ENCODE measurements at places on chromosomes 3 and 15. TPM values are rescaled to one million over a fixed set of nuclear protein-coding genes. Genes with fewer than 3 reads are reported as not detected.

DNA sequence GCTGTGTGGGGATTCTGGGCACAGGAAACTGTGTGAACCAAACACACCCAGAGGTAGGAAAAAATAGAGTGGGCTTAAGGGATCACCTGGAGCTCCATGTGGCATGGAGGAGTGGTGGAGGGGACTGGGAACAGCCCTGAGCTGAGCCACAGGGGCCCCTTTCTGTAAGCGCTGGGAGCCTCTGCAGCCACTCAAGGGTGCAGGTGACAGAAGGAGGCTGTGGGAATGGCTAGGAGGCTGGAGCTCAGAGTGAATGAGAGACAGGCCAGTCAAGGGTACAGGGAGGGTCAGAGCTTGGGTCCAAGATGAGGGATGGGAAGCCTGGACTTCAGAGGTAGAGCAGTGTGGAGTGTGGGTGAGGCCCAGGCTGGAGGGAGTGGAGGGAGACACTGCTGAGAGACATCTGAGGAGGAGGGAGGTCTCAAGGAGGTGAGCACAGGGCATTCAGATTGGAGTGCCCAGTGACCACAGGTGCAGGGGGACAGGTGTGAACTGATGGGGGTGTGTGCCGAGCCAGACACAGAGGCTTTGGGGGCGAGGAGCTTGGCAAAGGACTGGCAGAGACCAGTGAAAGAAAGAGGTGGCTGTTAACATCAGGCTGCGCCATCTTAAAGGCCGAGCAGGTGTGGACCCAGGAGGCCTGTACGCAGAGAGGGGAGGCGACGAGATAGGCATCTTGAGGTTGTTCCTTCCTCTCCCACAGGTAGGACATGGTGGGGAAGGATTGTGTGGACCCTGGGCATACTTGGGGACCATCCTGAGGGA lies 56.8 kb downstream of the FGD5 start:
- H3K36me3 ChIP-seq: peaks cover 2% of the 10 kb centered on the region

DNA sequence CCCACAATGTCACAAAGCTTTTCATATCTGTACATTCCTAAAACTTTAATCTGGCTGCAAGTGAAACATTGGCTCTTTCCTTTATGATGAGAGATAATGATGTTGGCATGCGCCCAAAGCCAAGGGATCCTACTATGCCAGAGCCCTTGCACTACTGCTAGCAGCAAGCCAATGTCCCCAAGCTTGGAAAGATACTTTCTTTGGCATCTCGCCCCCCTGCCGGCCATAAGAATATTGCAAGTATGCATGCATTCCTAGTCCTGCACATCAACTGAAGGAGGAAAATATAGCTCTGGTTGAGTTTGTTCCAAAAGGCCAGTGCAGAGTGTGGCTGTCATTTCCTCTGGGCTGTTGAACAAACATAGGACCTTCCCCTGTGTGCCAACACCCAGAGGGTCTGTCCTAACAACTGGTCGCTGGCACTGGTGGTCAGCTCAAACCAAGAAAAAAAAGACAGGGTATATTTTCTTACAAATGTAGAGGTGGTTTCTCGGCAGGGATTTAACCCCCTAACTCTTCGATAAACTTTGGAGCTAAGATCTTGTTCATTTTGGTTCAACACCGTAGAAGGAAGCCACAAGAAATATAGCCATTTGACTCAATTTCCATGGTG lies 120.9 kb upstream of the ZBED2 start:
- H3K36me3 ChIP-seq: no peaks in the 10 kb centered on the region
- no peak overlapping the region for H3K4me3 ChIP-seq
- H3K4me1 ChIP-seq: peaks cover 5% of the 10 kb centered on the region
- peak; percentile 46 for DNase-seq

- H3K27me3 ChIP-seq: no peaks in the 10 kb centered on the region
- H3K36me3 ChIP-seq: peaks cover 15% of the 10 kb centered on the region
- peaks cover 2% of the 10 kb centered on the region for H3K4me1 ChIP-seq
- peak; percentile 90 for DNase-seq
Observed at GRCh38 chr15:57253500-57253899, 122.8 kb upstream of the CGNL1 start.

DNA sequence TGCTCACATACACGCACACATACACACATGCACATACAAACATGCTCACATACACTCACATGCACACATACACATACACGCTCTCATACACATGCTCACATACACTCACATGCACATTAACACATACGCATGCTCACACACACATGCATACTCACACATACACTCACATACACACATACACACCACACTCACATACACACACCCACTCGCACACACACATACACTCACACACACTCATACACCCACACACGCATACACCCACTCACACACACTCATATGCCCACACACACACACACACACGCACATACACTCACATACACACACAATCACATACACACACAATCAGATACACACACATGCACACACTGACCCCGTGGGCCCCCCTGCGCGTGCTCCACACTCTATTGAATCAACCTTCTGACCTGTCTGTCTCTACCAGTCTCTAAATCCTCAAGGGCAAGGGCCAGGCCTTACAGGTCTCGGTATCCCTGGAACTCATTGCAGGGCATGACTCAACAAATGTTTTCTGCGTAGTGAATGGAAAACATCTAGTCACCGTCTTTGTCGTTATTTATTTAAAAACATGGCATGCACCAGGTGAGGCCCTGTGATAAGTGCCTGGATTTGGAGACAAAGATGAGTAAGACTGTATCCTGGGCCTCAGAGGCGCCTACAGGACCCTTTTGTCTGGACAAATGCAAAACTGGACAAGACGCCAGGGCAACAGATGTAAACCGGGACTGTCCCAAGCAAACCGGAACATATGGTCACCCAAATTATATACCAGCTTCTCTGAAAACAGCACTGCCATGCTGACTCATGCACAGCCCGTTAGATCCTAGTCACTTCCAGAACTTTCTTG lies 41.8 kb downstream of the GRK7 start:
- DNase-seq: peak; percentile 41
- H3K27me3 ChIP-seq: no peaks in the 10 kb centered on the region
- no peaks in the 10 kb centered on the region for H3K36me3 ChIP-seq
- H3K4me1 ChIP-seq: peaks cover 6% of the 10 kb centered on the region
- H3K4me3 ChIP-seq: no peak overlapping the region

GRCh38 chr3:44184319-44184953 lies 57.2 kb upstream of the TOPAZ1 start:
- peak overlapping the region; percentile 66 for H3K27ac ChIP-seq
- H3K4me1 ChIP-seq: peaks cover 15% of the 10 kb centered on the region
- H3K4me3 ChIP-seq: no peak overlapping the region
- no peaks in the 10 kb centered on the region for H3K36me3 ChIP-seq

GRCh38 chr3:88725440-88726165 lies 381.8 kb upstream of the EPHA3 start:
- no peak overlapping the region for H3K27ac ChIP-seq
- H3K36me3 ChIP-seq: no peaks in the 10 kb centered on the region
- no peak for DNase-seq
- no peak overlapping the region for H3K4me3 ChIP-seq
- H3K4me1 ChIP-seq: no peaks in the 10 kb centered on the region

DNA sequence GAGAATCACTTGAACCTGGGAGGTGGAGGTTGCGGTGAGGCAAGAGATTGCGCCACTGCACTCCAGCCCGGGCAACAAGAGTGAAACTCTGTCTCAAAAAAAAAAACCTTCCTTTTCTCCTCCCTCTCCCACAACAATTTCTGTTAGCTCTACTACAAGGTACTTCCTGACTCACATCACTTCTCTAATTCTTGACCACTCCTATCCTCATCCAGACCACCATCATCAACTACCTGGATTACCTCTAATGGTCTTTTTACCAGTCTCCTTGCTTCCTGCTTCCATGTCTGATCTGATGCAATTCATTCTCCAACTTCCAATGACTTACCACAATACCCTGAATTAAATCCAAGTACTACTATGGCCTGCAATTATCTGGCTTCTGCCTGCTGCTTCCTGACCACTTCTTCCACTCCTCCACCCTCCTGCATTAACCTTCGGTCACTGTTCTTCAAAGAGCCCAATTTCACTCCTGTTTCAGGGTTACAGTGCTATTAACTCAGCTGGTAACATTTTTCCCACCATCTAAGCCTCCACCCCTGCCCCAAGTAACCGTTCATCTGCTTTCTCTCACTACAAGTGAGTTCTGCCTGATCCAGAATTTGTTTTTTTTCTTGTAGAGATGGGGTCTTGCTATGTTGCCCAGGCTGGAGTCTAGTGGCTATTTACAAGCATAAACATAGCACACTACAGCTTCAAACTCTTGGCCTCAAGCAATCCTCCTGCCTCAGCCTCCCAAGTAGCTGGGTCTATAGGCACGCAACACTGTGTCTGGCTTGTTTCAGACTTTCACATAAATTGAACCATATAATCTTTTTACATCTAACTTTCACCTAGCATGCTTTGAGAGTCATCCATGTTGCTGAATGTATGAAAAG lies 27.8 kb downstream of the DCAF1 start:
- DNase-seq: no peak
- no peak overlapping the region for H3K4me3 ChIP-seq
- peaks cover 24% of the 10 kb centered on the region for H3K36me3 ChIP-seq
- H3K4me1 ChIP-seq: no peaks in the 10 kb centered on the region
- no peak overlapping the region for H3K27ac ChIP-seq

GRCh38 chr15:79193103-79193502 lies 89.4 kb upstream of the ANKRD34C start:
- H3K27me3 ChIP-seq: peaks cover 3% of the 10 kb centered on the region
- no peak overlapping the region for H3K27ac ChIP-seq
- no peak for DNase-seq
- no peaks in the 10 kb centered on the region for H3K4me1 ChIP-seq
- H3K36me3 ChIP-seq: no peaks in the 10 kb centered on the region
- H3K4me3 ChIP-seq: no peak overlapping the region

GRCh38 chr15:65767895-65768294 lies 24.2 kb downstream of the DENND4A start:
- H3K27ac ChIP-seq: no peak overlapping the region
- H3K27me3 ChIP-seq: no peaks in the 10 kb centered on the region
- H3K4me1 ChIP-seq: no peaks in the 10 kb centered on the region
- no peak for DNase-seq
- H3K36me3 ChIP-seq: no peaks in the 10 kb centered on the region

DNA sequence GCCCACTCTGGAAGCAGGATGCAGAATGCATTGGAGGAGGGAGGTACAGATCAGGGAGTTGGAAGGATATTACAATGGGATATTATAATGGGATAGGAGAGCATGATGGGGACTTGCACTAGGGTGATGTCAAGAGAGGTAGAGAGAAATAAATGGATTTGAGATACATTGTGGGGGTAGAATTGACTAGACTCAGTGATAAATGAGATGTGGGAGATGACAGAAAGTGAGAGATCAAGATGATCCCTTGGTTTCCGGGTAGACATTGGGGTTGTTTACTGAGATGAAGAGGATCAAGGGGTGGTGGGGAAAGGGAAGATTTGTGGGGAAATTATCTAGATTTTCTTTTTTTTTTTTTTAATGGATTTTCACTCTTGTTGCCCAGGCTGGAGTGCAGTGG lies 42.7 kb downstream of the BFSP2 start:
- H3K4me3 ChIP-seq: no peak overlapping the region
- no peak for DNase-seq
- no peaks in the 10 kb centered on the region for H3K36me3 ChIP-seq
- no peaks in the 10 kb centered on the region for H3K27me3 ChIP-seq
- H3K4me1 ChIP-seq: peaks cover 5% of the 10 kb centered on the region

- no peak for DNase-seq
- peaks cover 21% of the 10 kb centered on the region for H3K27me3 ChIP-seq
- H3K36me3 ChIP-seq: no peaks in the 10 kb centered on the region
- no peak overlapping the region for H3K4me3 ChIP-seq
- H3K27ac ChIP-seq: no peak overlapping the region
Observed at GRCh38 chr15:98581715-98582114, 66.6 kb upstream of the IGF1R start.

DNA sequence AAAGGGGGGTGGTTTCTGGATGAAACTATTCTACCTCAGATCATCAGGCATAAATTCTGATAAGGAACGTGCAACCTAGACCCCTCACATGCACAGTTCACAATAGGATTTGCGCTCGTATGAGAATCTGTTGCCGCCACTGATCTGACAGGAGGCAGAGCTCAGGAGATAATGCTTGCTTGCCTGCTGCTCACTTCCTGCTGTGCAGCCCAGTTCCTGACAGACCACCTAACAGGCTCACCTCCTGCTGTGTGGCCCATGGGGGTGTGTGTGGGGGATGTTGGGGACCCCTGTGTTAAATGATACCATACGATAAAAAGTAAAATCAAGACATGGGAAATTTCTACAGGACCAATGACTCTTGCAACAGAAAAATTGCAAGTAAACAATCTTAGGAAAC lies 24.0 kb downstream of the CP start:
- no peaks in the 10 kb centered on the region for H3K36me3 ChIP-seq
- no peak overlapping the region for H3K4me3 ChIP-seq
- no peak overlapping the region for H3K27ac ChIP-seq
- no peaks in the 10 kb centered on the region for H3K27me3 ChIP-seq
- no peaks in the 10 kb centered on the region for H3K4me1 ChIP-seq
- no peak for DNase-seq

GRCh38 chr3:150079029-150079739 lies 108.5 kb upstream of the PFN2 start:
- H3K4me1 ChIP-seq: peaks cover 33% of the 10 kb centered on the region
- DNase-seq: peak; percentile 87
- no peaks in the 10 kb centered on the region for H3K27me3 ChIP-seq
- H3K36me3 ChIP-seq: no peaks in the 10 kb centered on the region

DNA sequence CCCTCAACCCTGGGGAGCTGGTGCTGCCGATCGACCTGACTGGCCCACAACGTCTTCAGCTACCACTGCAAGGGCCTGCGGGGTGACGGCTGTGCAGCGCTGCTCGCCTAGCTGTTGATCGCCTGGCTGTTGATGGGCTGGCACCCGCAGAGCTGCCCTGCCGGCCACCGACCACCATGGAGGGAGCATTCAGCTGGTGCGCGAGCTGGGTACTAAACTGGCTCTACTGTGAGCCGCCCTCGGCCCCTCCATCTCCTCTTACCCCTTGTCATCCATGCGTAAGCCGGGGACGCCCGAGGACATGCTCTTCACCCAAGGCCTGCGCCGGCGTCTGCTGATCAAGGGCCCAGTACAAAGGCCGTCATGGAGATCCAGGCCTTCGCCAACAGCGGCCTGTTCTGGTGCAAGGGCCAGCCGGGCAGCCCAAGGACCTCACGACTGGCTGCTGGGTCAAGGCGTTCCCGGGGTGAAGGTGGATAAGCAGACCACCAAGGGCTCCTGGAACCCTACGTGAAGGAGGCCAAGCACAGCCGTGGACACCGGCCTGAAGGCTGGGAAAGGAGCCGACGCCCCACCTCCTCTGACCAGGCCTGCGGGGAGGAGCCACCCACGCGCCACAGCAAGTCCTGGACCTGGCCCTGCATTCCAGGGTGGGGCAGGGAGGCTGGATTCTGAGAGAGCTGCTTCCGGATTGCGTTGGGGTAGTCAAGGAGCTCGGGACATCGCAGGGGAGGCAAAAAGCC lies 46.9 kb downstream of the SFMBT1 start:
- H3K4me1 ChIP-seq: no peaks in the 10 kb centered on the region
- H3K4me3 ChIP-seq: no peak overlapping the region
- H3K27me3 ChIP-seq: no peaks in the 10 kb centered on the region
- DNase-seq: no peak
- H3K27ac ChIP-seq: no peak overlapping the region

Gene CFAP100
- not detected for polyA plus RNA-seq

Gene KLHL25
- polyA plus RNA-seq: 9.2 TPM

Gene CCR5
- polyA plus RNA-seq: 0.38 TPM

Data from muscle of leg (tissue), 16 donors.